ENCODE measurements at places on chromosomes 13 and 19.

DNA sequence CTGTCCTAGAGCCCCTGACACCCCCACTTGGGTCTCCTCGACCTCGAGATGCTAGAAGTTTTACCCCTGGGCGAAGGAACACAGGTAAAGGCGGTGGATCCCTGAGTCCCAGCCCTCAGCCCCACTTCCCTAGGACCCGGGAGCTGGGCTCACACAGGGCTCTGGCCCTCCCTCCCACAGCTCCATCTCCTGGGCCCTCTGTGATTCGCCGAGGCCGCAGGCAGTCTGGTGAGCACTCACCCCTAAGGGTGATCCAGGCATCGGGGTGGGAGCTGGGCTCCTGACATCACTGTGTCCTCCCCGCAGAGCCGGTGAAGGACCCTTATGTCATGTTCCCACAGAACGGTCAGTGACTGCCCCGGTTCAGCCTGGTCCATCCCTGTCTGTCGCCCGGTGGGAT is 8.3 kb downstream of the PLEKHG2 start:
- DNase-seq, result no peak

- peak; percentile 60 for DNase-seq
These were observed 697 bp downstream of the HSPH1 start for GRCh38 chr13:31160857-31161556.

DNA sequence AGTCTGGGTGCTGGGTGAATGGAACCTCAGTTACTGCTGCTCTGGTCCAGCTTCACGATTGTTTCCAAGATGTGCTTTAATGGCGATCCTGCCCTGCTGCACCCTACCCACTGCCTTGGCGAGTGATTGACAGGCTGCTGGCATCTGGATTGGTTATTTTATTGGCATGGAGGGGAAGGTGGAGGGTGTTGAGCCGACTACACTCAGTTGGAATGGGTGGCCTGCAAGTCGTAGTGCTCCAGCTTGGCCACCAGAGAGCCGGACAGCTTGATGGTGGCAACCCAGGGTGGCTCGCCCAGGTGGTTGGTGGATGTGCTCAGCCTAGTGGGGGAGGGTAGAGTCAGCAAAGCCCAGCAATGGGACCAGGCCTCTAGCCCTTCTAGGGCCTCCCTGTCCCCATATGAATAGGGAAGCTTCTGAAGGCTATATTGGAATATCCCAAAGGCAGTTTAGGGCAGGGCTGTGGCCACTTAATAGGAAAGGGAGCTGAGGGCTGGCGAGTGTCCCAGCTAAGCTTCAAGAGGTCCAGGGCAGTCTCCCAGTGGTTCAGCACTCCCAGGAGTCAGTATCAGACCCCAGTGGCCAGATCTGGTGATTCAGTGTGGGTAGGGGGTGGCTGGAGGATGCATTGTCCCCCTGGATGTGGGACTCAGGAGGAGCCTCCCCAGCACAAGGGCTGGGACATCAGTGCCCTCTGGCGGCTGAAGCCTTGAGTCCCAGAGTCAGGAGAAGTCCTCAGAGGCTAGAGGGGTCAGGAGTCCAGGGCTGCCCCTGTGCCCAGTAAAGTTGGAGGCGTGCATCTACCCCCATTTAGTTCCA is 3.4 kb downstream of the GGN start:
- peak; percentile 78 for DNase-seq

DNA sequence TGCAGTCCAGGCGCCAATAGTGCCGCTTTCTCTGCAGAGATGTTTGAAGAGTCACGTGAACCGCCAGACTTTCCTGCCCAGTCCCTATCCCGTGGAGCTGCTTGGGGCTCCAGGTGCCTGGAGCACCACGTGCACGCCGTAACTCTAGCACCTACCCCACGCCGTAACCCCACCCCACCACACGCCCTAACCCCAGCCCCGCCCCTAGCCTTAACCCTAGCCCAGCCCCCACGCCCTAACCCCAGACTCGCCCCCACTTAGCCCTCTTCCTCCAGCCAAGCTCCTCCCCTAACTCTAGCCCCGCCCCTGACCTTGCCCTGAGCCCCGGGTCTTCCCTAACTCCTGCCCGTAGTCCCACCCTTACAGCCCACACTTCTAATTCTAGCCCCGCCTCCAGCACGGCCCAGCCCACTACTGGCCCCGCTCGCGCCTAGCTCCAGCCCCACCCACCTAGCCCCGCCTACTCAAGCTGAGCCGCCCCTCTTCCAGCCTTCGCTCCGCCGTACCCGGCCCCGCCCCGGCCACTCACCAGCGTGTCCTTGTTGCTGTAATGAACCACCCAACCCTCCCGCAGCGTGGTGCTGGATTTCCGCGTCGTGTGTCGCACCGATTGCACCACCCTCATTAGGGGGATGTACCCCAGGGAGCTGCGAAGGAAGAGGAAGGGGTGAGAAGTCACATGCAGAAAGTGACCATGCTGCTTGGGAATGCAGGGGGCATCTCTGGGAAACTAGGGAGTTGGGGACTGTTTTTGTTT is 19.5 kb downstream of the PRKD2 start:
- DNase-seq, result peak; percentile 98

GRCh38 chr19:9078651-9079050 is 8.2 kb upstream of the OR1M1 start:
- no peak for DNase-seq

DNA sequence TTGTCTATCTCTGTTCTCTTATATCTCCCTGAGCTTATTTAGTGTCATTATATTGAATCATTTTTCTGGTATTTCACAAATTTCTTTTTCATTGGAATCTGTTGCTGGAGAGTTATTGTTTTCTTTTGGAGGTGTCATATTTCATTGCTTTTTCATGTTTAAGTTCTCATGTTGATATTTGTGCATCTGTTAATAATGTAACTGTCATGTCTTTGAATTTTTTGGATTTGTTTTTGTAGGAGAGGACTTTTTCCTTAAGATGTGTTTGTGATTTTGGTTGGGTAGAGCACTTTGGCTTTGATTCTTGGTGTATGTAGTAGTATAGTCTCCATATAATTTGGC is 64.0 kb downstream of the DNAJC3 start:
- no peak for DNase-seq

- DNase-seq, result peak; percentile 42
These were observed 4.2 kb upstream of the RASA3 start for GRCh38 chr13:114136576-114136975.

DNA sequence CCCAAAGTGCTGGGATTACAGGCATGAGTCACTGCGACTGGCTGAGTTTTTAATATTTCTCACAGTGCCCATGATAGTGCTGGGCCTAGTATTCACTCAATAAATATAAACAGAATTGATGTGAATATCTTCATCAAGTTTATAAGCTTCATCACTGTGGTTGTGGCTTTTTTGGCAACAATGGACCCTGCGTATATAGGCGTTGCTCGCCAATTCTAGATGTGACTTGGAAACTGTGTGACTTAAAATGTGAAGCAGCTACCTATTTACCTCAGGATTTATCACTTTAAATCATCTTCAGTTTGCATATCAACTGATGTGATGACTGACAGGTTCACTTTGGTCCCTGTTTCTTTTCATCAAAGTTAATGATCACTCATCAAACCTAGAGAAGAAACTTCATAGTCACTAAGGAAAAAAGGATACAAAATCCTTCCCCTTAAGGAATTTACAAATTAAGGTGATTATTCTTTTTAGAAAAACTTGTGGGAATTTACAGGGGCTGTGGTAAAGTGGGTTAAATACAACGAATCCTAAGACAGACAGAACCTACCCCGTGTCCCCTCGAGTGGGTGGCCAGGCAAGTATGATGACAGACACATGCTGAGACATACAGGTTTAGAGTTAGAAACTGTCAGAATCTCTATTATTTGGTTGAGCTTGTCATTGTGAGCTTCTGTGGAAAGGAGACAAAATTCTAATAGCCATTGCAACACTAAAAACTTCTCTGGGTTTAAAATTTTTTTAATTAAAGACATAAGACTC is 101.3 kb downstream of the AKAP11 start:
- no peak for DNase-seq

- DNase-seq, result no peak
These were observed 63.5 kb downstream of the COLGALT1 start for GRCh38 chr19:17618936-17619335.

DNA sequence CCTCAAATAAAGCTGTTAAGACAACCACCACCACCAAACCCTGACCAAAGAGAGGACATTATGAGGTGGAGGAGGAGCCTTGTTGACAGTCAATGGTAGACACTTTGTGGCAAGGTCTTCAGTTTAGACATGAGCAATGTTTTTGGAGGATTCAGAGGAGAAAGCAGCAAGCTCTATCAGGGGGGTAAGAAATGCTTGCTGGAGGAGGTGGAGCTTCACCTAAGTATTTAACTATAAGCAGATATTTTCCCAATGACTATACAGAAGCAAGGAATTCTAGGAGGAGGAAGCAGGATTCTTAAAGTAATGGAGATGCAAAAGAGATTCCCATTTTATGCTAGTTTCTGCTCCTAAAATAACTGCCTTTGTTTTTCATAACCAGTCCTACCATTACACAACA is 74.2 kb downstream of the TRPC4 start:
- DNase-seq, result no peak

- no peak for DNase-seq
These were observed 1178.0 kb downstream of the UQCRFS1 start for GRCh38 chr19:28034936-28035335.

- no peak for DNase-seq
These were observed 7.2 kb downstream of the TMEM38A start for GRCh38 chr19:16668176-16668575.

GRCh38 chr13:26971990-26972887 is 199.4 kb downstream of the USP12 start:
- DNase-seq, result peak; percentile 84

DNA sequence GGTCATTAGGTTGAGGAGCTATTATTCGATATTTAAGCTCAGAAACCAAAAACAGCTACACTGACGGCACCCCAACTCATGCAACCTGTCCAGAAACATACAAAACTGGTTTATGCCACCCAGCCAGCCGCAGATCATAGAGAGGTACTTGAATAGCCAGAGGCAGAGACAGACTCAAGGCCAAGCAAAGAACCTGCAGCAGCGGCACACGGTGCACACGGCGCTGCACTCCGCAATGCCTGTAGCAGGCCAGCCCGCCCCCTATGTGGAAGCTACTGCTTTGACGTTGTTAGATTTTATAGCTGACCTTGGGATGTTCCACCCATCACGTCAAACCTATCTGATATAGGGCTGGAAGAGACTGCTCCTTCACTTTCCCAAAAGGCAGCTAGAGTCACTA is 11.9 kb upstream of the DHRS12 start:
- DNase-seq, result no peak

- DNase-seq, result no peak
These were observed 71.8 kb downstream of the STARD13 start for GRCh38 chr13:33213797-33214196.

GRCh38 chr13:99980201-99980823 is 1.3 kb upstream of the ZIC2 start:
- peak; percentile 93 for DNase-seq

DNA sequence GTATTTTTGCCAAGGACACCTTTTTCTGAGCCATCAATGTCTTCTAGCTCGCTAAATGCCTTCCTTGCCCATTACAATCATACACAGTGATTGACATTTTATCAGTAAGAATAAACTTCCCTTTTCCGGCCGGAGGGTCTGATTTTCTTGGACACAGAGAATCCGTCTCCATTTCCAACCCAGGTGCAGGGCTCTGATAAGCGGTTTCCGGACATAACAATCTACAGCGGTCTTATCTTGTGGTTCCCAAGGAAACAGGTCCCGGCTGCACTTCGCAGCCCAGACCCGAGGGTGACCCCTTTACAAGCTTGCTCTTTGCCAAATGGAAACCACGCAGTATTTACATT is 5.1 kb upstream of the ZNF77 start:
- DNase-seq, result peak; percentile 91

DNA sequence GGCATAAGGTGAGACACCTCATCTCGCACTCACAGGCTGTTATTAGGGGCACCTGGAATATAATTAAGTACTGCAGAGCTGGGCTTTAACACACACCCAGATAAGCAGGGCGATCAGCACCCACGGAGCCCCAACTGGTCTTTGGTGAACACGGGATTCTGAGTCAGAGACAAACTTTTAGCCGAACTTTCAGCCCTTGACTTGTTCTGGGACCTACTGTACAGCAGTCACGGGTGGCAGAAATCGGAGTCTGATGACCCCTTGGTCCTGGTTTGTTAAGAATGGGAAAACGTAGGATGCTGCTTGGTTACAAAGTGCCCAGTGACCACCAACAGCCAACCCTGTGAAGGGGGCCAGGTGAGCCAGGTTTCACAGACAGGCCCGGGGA is 9.0 kb downstream of the SH3GL1 start:
- no peak for DNase-seq

- peak; percentile 98 for DNase-seq
These were observed 1.5 kb upstream of the SLC17A7 start for GRCh38 chr19:49442771-49443365.

GRCh38 chr13:97058391-97058790 is 64.1 kb upstream of the OXGR1 start:
- DNase-seq, result no peak

DNA sequence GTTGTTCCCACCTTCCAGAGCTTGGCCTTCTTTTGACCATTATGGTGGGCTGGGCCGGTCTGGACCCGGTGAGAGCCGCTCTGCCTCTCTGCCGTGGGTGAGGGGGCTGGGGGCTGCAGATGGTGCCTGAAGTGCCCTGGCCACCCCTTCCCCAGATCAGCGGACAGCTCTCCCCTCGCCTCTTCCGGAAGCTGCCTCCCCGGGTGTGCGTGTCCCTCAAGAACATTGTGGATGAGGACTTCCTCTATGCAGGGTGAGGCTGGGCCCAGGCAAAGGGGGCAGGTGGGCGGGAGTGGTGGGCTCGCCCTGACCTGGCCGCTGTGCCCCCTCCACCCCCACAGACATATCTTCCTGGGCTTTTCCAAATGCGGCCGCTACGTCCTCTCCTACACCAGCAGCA is 1.9 kb downstream of the DCAF15 start:
- no peak for DNase-seq

DNA sequence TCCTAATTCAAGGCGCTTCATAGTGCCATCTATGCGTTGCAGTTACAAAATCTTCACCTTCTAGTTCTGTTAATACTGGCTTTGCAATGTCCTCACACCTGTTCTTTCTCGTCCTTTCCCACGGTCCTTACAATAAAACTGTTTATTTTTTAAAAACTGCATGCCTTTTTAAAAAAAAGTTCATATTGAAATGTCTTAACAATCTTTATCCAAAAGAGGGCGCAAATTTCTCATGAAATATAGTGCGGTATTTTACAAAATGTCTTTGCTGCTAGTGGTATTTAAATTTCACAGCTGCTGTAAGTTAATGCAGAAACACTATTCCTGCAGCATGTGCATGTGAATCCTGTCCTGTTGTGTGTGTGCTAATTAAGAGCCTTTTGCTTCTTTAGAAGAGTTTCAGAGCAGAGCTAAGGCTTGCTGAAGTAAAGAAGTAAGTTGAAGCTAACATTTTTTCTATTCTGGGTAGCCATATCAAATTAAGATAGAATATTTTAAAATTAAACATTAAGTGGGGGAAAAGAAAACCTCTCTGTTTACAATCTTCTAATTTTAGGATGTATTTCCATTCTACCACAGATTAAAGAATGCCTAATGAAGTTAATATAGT is 15.8 kb upstream of the CLDN10 start:
- no peak for DNase-seq

DNA sequence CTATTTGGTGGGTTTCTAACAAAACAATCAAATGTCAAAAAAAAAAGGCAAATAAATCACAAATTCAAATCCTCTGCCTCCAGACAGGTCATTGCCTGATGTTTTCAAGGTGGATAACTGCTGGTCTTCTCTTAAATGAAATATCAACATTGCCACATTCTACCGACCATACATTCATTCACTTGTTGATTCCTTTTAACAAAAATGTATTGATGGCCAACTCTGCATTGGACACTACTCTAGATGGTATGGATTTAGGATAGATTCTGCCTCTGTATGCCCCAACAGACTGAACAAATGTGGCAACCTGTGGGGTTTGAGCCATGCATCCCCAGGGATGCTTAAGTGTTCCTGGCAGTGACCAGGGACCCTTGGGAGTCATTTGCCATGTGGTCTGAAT is 87.6 kb upstream of the STK24 start:
- no peak for DNase-seq
